ENCODE measurements at places on chromosomes 7 and 10.

- no peak for DNase-seq
These were observed 459.0 kb downstream of the GATA3 start for GRCh38 chr10:8513155-8514147.

DNA sequence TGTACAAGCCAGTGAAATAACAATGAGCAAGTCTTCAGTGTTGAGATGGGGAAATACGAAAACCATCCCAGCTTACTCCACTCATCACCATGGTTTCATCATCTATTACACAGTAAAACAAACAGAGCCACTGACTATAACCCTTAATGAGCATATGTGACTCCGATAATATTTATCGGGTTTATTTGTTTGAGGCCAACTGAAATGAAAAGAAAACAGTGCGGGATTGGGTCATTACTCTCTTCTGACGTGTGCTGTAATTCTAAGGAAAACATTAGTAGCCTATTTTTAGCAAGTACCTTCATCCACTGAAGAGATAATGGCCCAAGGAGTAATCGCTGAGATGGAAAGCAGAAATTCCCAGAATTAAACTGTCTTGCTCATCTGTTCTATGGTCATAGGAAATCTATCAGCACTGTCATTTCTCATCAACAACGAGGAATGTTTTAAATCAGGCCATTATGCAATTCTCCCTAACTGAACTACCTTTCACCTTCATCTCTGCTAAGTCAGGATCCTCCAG lies 716.5 kb downstream of the INHBA start:
- peak; percentile 89 for DNase-seq

- no peak for DNase-seq
These were observed 130.5 kb downstream of the WDR37 start for GRCh38 chr10:1186683-1186990.

DNA sequence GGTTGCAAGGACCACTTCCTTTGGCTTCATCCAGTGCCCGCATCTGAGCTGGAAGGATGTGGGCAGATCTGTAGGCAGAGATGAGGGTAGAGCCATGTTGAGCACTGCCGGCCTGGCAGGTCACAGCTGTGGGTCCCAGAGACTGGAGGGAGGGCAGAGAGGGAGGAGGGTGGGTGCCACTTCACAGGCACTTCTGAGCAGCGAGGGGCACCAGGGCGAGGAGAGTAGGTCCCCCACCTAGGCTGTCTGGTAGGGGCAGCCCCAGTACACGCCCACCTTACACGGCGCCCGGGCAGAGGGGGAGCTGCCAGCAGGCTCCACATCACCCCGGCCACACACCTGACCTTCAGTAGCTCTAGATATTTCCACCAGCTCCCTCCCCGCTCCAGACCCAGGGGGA lies 473.0 kb upstream of the FOXK1 start:
- no peak for DNase-seq

DNA sequence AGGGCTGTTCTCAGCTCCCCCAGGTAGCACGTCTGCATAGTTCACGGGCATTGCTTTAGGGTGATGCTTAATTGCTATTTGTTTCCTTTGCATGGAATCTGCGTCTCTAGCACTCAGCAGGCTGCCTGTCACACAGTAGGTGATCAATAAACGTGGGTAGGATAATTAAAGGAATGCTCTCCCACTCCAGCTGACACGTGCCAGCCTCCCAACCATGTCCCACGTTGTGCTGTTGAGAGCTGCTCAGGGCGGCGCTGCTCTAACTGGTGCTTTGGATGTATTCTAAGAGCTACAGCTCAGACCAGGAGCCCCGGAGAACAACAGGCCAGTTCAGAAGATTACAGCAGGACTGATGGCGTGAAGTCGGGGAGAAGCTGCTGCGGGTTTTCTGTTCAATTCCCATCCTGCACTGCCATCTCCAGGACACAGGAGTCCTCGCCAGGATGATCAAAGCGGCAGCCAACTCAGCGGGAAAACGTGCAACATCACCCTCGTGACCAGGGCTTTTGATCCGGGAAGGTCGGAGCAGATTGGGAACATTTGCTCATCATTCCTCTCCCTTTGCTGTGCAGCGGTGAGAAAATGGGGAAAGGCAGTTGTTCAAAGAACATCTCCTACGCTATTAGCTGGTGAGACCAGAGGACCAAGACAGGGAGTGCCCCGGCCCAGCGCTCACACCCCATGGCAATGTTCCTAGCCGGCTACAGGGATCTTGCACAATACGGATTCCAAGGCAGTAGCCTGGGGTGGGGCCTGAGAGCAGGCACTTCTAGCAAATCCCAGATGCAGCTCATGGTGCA lies 50.5 kb upstream of the FOXK1 start:
- peak; percentile 84 for DNase-seq

GRCh38 chr10:116699471-116700150 lies 42.8 kb downstream of the HSPA12A start:
- DNase-seq: no peak

- no peak for DNase-seq
These were observed 46.5 kb upstream of the MSMB start for GRCh38 chr10:46092524-46093081.

All from brain microvascular endothelial cell (primary cell).